Astrocyte of the spinal cord (primary cell): ENCODE measurements at places on chromosomes 4 and X.

GRCh38 chr4:53943345-53944085 lies 120.9 kb downstream of the CHIC2 start:
- DNase-seq, result peak; percentile 78

DNA sequence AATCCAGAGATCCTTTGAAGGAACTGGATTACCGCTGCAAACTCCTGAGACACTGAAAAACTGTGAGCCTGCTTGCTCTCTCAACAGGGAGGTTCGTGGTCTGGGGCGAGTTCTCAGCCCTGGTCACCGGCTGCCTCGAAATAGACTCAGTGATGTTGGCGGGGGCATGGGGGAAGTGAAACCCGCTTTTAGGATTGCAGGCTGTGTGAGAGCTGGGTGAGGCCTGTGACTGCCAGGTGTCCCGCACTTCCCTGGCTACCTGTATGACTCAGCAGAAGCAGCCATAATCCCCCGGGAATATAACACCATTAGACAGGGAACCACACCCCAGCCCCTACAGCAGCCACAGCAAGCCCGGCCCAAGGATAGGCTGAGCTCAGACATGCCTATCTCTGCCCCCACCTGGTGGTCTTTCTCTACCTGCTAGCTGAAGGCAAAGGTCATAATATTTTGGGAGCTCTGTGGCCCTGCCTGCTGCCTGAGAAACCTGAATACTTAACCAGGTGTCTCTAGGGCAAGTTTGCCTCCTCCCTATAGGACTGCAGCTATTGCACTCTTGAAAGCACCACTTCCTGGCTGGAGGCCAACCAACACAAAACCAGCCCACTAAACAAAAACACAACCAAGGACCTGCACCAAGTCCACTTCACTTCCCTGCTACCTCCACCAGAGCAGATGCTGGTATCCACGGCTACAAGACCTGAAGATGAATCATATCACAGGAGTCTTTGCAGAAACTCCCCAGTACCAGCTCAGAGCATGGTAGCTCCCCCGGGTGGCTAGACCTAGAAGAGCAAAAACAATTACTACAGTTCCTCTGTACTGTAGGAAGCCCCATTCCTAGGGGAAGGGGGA lies 202.0 kb downstream of the RRAGB start:
- DNase-seq, result no peak

- no peak for DNase-seq
These were observed 94.6 kb downstream of the AKAP4 start for GRCh38 chrX:50106051-50106675.

DNA sequence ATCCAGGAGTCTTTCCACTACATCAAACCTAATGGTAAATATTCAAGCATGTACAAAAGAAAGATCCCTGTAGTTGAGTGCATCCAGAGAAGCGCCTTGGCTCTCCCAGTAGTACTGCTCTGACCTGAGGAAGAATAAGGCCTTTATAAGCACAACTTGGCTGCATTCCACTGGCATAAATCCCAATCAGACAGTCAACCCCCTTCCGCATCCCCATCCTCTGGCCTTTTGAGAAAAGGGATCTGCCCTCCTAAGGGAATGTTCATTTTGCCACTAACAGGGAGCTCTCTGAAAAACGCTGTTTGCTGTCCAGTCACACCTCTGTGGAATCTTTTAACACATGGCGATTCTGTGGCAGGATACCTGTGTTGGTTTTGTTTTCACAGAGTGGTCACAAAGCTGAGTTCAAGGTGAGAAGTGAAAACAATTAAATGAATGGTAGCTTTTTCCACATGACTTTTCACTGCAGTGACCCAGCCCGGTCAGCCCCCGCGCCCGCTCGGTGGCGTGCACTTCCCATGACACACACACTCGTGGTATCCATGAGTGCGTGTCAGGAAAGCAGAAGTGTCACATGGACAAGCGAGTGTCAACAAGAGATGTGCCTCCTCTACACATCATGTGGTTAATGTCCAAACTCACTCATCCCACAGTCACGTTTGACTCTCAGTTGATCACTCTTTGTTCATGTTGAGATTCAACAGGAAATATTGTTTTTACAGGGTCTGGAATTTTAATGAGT lies 112.2 kb upstream of the ENPP6 start:
- DNase-seq, result peak; percentile 31

DNA sequence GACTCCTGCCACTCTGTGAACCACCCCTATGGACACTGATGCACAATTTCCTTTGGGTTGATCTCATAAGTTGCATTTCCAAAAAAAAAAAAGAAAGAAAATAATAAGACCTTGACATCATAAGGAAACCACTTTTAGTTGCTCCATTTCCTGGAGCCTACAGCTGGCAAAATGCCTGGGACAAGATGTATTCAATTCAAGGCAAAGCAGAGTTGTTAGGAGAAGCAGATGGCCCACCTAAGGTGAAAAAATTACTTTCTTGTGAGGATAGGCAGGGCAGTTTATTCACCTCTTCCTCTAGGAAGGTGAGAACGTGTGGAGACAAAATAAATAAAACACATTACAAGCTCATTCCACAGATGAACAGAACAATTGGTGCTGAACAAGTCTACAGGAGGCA lies 14.1 kb upstream of the SCRG1 start:
- DNase-seq, result peak; percentile 65

DNA sequence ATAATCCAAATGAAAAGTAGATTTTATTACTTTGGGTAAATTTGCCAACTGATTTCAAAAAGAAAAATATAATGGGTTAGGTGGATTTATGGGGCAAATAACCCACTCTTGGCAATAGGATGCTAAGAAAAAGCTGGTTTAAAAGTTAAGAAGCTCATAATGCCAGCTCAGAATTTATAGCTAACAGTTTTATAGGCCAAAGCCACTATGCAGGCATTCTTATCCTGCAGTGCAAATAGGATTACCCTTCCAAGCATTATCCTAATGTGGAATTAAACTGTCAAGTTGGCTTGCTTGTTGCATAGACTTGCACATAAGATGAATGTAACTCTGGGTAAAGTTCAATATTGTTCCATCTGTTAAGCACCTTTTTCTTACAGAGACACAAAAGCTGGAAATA lies 703.0 kb downstream of the PCDH18 start:
- no peak for DNase-seq

- no peak for DNase-seq
These were observed 89.7 kb downstream of the PPEF1 start for GRCh38 chrX:18797141-18797540.

GRCh38 chrX:148316446-148316845 lies 184.0 kb upstream of the AFF2 start:
- no peak for DNase-seq

DNA sequence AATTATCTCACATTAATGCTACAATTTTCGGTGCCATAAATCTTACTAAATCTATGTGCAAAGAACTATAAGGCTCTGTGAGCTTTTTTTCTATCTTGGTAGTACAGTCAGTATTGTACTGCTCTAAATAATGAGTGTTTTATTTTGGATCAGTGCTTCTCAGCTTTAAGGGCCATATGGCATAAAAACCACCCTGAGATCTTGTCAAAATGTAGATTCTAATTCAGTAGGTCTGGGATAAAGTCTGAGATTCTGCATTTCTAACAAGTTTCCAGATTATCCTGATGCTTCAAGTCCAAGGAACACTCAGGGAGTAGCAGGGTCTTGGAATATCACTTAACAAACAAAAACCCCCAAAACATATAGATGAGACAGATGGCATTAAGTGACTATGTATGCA lies 486.5 kb downstream of the GRXCR1 start:
- no peak for DNase-seq

GRCh38 chr4:182758273-182758672 lies 158.9 kb downstream of the DCTD start:
- no peak for DNase-seq

- no peak for DNase-seq
These were observed 22.8 kb upstream of the PDE6B start for GRCh38 chr4:602559-602942.

DNA sequence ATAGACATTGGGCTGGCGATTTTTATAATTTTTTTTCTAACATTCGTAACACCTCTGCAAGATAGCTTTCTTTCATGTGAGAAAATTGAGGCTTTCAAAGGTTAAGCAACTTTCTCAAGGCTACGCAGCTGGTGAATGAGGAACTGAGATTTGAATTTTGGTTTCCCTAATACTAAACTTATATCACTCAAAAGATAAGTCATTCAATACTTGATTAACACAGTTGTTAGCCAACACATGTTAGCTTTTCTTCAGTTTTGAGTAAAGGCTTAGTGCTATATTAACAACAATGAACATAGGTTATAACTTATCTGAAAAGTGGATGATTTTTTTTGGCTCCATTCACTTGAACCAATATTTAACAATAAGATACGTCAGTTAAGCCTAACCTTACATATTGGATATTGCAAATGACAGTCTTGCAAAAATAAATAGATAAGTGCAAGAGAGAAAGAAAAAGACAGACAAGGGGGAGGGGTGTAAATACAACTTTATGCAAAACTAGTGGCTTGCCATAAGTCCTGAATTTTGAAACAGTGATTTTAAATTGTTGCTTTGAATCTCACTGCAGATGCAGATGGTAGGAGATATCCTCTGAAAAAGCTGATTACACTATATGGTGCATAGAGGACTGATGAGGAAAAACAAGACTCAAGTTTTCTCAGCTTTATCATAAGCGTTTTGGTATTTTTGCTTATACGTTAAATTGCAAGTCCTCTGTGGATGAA lies 11.1 kb upstream of the GPM6A start:
- no peak for DNase-seq

DNA sequence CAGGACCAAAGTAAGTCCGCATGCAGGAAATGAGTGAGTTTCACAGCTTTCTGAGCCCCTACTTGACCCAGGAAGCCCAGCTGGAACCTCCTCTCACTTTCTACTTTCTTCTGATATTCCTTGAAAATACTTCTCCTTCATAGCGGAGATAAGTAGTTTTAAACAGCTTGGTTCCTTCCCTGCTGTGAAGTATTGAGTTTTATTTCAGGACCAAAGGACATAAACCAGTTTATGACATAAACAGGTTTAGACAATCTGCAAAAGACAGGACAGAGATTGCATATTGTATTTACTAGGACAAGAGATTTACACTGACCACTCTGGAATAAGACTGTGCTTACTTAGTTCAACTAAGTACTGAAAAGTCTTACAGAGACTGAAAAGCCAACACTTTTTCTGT lies 54.8 kb downstream of the PAGE2 start:
- DNase-seq, result peak; percentile 3

DNA sequence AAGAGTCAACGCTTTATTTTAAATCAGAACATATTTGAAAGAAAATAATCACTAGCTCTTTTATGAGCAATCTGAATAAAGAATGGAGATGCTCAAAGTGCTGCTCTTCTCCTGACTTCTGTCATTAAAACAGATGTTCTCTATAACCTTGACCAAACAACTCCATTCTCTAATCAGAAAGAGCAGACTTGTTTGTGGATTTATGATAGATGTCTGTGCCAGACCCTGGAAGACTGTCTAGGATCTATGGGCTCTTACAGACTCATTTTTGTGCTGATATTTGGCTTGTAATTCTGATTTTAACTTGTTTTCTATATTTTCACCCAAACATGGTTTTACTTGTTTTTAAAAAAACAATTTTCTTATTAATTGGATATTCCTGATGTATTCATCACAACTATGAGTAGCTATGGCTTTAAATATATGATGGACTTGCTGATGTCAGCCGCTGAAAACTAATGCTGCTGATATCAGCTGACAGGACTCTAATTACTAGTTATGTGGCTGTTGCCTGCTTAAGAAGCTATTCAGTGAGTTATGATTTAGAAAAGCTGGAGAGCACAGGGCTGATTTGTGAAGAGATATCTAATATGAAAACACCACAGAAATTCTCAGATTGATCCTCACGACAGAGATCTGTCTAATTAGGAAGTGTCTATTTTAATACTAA lies 31.6 kb upstream of the MAML3 start:
- no peak for DNase-seq

DNA sequence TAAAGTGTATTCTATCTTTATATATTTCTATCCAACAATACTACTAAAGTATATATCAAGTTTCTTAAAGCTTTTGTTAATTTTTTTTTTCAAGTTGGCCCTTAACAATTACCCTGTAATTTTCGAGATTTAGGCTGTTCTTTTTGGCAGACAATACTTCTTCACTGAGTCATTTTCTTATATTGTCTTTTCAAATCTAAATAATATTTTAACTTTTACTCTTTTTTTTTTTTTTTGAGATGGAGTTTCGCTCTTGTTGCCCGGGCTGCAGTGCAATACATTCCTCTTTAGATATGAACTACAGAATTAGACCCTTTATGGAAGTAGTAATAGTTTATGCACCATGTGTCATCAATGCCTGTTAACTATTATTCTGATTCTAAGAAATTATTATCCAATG lies 120.7 kb downstream of the GLRA3 start:
- DNase-seq, result no peak

GRCh38 chr4:138644322-138644721 lies 371.3 kb upstream of the NOCT start:
- DNase-seq, result no peak

- DNase-seq, result no peak
These were observed at the start of gene F8 for GRCh38 chrX:155022585-155022984. Gene F8, minus strand, starts transcription at chrX:155022723. Its CDS starts 171 bp downstream, at chrX:155022552.

DNA sequence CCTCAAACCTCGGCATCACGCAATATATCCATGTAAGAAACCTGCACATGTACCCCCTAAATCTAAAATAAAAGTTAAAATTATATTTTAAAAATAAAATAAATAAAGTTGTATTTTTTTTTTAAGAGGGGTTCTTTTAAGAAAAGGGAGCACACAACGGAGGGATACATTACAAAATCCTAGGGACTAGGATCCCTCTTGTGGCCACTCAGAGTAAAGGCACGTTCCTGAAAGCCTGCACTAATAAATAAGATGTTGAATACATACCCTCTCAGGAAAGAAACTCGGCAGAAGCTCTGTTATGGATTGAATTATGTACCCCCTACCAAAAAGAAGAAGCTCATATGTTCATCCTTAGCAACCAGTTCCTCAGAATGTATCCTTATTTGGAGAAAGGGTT lies 50.9 kb upstream of the PRDX4 start:
- peak; percentile 18 for DNase-seq

DNA sequence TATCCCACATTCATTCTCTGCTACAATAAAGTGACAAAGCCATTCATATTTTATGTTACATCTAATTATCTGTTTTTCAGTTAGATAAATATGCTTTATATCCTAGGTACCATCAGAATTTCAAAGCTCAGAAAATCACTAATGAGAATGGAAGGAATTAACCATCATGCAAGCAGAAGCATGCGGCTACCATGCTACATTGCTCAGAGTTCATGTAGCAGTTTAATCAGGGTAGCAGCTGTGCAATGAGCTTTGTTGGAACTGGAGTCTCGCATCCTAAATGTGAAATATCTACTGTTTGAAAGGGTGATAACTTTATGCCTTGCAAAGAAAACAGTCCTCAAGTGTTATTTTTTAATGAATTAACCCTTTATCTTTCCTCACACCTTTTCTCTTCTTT lies 77.5 kb downstream of the SNCA start:
- DNase-seq, result no peak
